IPS DF 6.9 (cell line): ENCODE measurements at places on chromosomes 12 and 14.

DNA sequence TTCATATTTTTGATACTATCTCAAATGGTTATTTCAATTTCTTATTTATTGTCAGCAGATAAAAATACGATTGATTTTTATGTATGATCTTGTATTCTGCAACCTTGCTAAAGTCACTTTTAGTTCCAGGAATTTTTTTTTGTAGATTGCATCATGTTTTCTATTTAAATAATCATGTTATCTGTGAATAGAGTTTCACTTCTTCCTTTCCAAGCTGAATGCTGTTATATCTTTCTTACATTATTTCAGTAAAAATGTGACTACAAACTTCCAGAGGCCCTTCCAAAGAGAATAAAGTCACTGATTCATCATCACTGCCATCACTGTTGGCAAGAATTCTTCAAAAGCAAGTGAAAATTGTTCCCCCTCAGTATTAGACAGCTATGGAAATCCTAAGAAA is 104.7 kb upstream of the RAP1B start:
- no peak for DNase-seq

DNA sequence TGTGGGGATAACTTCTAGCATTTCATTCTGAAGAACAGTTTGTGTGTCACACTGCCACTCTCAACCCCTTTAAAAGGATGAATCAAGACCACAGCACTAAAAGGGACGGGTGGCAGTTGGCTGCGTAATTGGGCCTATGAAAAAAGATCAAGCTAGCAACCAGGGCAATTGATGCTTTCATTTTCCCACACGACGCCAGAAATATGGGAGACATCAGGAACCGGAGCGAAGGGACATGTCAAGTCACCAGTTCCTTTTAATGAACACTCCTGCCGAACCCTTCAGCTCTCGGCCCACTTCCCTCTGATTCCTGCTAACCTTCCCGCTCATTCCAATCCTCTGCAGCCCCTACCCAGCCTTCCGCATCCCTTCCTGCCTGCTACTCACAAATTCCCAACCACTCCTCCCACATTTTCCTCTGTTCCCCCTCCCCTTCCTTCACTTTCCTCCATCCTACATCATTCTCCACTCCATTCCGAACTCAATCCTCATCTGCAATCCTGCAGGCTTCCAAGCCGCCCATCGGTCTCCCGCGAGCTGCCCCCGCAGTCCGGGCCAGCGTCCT is 753 bp downstream of the CSRNP2 start:
- peak; percentile 16 for DNase-seq

- no peak for DNase-seq
Measured at GRCh38 chr12:122614839-122615238, 87.8 kb downstream of the KNTC1 start.

DNA sequence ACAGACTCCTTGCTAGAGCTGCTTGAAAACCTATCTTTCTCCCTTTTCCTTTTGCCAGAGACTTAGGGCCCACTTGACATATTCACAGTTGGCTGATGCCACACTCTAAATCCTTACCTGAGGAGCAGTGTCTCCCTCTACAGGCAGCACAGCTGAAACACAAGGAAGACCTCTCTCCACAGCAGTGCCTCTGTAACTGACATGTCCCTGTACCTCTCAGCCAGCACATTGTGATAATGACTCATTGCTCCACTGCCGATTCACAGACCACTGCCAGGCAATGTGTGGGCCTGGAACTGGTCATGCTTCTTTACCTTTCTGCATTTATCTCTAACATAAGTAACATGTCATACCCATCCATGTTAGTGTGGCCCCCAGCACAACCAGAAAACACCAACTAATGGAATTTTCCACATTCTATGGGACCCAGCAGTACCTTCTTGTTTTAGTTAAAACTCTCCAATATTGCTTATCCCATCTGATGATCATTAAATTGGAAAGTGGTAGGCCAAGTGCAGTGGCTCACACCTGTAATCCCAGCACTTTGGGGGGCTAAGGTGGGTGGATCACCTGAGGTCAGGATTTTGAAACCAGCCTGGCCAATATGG is 56.5 kb downstream of the GTF2A1 start:
- DNase-seq = peak; percentile 82

- no peak for DNase-seq
Measured at GRCh38 chr12:89029961-89030360, 322.3 kb downstream of the DUSP6 start.

GRCh38 chr14:85501751-85502150 is 28.2 kb upstream of the FLRT2 start:
- DNase-seq = no peak

GRCh38 chr14:105214324-105214915 is 33.3 kb upstream of the NUDT14 start:
- no peak for DNase-seq

DNA sequence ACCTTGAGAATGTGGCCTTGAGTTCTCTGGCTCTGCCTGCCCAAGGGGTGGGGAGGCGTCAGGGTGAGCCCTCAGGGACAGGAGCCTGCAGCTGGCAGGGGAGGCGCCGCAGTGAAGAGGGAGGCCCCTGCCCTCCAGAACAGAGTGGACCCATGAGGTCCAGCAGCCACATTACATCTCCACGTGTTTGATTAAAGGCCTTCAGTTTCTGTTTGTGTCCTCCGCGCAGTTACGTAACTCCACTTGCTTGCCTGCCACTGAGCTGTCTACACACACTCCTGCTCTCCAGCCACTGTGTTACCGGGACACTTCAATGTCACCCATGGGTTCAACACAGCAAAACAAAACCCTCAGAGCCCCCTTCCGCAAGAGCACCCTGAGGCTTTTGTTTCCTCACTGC is 70.4 kb downstream of the CHGA start:
- DNase-seq = no peak
